ENCODE measurements at places on chromosomes 13 and 19. TPM values are rescaled to one million over a fixed set of nuclear protein-coding genes. Genes with fewer than 3 reads are reported as not detected.

Gene CGB2
- not detected for total RNA-seq

DNA sequence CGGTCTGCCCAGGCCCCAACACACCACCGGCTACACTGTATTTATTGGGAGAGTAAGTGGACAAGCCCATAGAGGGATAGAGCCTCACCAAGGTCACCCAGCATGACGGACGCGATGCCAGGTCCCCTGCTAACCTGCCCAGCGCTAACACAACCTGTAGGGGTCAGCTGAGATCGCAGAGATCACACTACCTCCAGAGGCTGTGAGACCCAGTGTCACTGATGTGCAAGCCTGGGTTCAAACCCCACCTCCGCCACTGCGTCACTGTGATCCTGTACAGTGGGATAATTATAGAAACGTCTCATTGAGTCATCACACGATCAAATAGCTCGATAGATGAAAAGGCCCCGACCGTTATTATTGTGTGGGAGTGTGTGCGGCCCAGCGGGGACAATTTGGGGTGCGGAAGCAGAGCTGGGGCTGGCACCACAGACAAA lies 10.6 kb upstream of the TLE2 start:
- DNase-seq, result no peak

DNA sequence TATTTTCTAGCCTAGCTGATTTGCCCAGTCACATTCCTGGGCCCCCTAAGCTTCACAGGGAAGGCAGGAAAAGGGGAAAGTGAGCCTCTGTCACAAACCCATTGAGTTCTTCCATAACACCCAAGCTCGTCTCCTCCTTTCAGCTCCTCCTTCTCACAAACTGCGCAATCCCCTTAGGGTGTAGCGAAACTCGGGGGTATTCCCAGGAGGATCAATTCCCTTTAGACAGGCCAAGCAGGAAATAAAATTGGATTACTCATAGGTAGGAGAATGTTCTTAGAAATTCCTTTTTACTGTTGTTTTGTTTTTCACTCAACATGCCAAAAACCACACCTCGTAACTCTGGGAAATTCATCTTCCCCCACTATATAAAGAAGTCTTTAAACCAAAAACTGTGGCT lies 139.3 kb downstream of the IRS2 start:
- DNase-seq, result no peak

DNA sequence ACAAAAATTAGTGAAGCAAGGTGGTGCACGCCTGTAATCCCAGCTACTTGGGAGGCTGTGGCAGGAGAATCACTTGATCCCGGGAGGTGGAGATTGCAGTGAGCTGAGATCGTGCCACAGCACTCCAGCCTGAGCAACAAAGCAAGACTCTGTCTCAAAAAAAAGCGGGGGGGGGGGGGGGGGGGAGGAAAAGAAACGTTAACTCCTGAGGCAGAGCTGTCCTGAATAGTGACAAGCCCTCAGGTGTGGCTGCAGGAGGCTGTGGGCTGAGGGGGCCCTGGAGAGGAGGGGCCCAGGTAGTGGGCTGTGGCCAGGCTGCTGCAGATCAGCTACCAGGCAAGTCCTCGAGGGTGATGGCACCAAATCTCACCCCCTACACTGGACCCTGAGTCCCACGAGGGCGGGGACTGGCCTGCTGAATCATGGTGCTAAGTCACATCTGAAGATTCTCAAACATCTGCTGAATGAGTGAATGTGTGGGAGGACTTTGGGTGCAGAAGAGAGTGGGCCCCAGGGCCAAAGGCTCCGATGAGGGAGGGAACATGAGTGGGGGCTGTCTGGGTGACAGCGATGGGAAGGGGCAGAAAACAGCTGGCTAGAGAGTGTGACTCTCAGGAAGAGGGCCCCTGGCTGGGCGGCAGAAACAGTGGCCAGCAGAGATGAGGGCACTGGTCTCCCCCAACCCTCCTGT lies 24.6 kb upstream of the ATP1A3 start:
- no peak for DNase-seq

DNA sequence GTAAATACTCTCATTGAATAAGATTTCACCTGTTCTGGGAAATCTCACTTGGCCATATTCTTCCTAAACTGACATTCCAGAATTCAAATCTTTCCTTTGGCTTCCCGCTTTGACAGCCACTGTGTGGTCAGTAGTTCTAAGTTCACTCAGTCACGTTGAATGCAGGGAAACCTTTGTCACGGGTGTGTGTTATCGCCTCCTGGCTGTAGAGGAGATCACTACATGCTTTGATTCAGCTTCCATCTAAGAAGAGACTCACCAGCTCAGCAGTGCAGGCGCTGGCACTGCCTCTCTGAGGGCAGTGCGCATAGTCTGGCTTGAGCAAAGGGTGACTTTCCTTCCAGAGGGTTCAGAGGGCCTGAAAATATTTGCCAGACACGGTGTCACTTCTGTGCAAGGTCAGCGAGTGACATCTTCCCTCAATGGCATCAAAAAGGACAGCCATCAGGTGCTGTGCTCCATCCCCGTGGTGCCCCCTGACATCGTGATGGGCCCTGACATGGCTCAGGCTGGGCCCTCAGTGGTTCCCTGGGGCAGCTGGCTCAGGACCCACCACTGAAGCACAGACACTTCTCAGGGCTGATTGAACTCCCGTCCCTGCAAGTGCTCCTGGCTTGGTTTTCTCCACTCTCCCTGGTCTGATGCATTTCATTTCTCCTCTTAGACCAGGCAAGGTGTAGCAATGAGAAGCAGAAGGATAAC lies 635.4 kb upstream of the ARGLU1 start:
- DNase-seq, result no peak

Gene SELENOV
- total RNA-seq, result not detected

DNA sequence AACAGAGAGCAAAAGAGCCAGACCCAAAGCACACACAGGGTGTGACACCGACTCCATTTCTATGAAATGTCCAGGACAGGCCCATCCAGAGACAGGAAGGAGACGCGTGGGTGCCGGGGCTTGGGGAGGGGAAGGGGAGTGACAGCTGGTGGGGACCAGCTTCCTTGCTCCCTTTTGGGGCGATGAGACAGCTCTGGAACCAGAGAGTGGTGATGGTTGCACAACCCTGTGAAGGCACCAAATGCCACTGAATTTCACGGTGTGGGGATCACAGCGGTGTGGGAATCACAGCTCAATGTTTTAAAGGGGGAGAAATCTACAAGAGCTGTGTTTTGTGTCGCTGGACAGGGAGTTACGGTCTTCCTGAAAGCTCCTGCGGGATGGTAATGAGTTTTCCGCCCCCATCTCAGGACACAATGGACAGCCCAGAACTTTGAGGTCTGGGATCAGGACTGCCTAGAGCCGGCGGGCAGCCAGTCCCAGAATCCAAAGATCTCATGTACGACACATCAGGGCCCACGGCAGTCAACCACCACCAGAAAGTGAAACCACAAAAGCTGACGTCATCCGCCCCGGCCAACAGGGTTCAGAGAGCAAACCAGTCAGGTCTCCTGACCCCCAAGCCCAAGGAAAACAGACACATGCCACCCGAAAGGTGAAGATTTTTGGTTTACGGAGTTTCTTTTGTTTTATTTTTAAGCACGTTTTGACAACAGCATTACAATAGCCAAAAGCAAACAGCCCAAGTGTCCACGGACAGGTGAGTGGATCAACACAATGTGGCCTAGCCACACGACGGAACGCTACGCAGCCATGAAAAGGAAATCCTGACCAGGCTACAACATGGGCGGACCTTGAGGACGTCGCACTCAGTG lies 7.3 kb downstream of the SGTA start:
- peak; percentile 89 for DNase-seq

DNA sequence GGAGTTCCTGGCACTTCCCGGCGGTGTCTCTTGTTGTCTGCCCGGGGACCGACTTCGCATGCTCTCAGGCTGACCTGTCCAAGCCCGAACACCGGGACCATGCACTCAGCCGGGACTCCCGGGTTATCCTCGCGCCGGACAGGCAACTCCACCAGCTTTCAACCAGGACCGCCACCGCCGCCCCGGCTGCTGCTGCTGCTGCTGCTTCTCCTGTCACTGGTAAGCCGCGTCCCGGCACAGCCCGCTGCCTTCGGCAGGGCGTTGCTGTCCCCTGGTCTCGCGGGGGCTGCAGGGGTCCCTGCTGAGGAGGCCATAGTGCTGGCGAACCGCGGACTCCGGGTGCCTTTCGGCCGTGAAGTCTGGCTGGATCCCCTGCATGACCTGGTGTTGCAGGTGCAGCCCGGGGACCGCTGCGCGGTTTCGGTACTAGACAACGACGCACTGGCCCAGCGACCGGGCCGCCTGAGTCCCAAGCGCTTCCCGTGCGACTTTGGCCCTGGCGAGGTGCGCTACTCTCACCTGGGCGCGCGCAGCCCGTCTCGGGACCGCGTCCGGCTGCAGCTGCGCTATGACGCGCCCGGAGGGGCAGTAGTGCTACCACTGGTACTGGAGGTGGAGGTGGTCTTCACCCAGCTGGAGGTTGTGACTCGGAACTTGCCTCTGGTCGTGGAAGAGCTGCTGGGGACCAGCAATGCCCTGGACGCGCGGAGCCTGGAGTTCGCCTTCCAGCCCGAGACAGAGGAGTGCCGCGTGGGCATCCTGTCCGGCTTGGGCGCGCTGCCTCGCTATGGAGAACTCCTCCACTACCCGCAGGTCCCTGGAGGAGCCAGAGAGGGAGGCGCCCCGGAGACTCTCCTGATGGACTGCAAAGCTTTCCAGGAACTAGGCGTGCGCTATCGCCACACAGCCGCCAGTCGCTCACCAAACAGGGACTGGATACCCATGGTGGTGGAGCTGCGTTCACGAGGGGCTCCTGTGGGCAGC lies 661 bp downstream of the FREM2 start:
- no peak for DNase-seq

- DNase-seq, result no peak
Observed at GRCh38 chr19:29539670-29540069, 13.9 kb downstream of the VSTM2B start.

DNA sequence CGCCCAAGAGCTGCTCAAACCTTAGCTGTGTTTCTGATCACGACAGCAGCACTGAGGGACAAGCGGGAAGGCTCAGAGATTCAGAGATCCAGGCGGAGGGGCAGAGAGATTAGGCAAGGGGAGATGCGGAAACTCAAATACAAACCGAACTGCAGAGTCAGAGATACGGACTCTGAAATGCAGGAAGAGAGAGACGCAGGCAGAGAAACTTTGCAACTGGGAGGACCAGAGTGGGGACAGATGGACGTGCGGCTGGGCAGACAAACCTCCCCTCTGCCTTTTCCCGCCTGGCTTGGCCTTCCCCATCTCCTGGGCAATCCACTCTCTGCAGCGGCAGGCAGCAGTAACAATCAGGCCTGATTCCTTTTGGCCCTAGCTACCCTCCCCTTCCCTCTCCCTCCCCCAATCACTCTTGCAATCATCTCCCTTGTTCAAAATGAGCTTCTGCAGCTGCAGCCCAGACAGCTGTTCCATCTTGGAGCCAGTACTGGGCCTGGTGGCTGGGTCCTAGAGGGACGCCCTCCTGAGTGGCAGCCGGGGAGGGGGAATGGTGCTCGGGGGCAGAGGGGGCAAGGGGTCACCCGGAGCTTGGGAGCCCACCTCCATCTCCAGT lies 29.7 kb downstream of the OLFM2 start:
- peak; percentile 42 for DNase-seq

DNA sequence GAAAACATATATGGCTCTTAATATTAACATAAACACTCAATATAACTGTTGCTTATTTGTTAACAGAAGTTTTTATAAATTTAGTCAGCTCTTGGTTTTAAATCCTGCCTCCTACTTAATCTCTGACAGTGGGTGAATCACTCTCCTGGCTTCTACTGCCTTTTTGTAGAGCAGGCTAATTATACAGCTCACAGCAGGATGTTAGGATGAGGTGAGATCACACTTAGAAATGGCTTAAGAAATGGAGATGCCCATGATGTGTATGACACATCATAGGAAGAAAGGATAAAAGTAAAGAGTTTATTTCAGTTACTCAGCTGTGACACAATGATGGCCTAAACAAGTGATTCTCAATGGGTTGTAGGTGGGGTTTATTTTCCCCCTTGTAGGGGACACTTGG lies 345.6 kb downstream of the SPRY2 start:
- DNase-seq, result peak; percentile 68

DNA sequence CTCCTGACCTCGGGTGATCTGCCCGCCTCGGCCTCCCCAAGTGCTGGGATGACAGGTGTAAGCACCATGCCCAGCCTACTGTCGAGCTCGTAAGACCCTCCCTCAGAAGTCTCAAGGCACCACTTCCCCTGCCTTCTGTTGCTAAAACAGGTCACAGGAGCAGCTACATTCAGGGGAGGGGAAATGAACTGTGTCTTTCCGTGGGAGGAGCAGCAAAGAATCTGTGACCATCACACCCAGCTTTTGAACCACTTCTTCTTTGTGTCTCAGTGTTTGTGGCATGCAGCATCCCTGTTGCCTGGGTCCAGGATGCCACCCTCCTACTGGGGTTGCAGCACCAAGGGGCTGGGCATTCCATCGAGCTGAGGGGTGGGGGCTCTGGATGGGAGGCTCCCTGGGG lies 7.7 kb upstream of the CSNK1G2 start:
- no peak for DNase-seq

DNA sequence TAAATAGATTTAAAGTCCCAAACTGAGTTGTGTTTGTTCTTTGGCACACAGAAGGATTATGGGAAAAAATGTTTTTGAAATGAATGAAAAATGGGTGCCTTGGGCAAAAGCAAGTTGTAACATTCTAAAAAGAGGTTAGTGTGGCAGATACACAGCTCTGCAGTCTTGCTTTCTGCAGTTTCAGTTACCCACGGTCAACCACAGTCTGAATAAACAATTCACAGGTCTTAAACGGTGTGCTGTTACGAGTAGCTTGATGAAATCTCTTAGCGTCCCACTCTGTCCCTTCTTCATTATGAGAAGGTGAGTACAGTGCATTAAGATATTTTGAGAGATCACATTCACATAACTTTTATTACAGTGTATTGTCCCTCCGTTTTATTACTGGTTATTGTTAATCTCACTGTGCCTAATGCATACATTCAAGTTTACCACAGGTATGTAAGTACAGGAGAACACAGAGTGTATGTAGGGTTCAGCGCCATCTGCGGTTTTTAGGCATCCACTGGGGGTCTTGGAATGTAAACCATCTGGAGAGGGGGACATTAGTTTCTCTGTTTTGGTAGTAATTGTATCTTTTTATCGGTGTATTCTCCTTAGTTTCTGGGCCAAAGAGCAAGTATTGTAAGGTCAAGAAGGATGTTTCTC lies 8.1 kb downstream of the FARP1 start:
- DNase-seq, result no peak

DNA sequence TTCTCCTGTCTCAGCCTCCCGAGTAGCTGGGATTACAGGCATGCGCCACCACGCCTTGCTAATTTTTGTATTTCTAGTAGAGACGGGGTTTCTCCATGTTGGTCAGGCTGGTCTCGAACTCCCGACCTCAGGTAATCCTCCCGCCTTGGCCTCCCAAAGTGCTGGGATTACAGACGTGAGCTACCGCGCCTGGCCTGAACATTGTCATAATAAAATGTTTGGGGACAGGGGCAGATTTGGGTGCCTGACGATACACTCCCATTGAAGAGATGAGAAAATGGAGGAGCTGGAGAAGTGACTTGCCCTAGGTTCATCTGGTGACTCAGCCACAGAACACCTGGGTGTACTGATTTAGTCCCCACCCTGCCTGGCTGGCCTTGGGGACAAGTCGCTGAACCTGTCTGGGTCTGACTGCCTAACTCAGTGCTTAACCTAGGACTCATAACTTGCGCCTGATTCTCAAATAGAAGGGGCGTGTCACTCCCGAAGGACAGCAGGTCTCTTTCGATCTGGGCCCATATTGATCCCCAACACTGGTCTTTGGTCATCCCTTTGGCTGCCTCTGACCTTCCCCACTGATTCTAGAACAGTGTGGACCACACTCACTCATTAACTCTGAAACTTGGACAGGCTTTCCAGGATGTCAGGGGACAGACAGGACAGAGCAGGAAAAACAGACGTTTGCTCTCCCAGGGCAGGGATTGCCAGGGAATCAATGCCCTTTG lies 7.6 kb upstream of the BICRA start:
- no peak for DNase-seq

Gene ZNF525
- 3.4 TPM for total RNA-seq

All from myocyte (in vitro differentiated cells).